ENCODE measurements at places on chromosomes 6 and 20.

DNA sequence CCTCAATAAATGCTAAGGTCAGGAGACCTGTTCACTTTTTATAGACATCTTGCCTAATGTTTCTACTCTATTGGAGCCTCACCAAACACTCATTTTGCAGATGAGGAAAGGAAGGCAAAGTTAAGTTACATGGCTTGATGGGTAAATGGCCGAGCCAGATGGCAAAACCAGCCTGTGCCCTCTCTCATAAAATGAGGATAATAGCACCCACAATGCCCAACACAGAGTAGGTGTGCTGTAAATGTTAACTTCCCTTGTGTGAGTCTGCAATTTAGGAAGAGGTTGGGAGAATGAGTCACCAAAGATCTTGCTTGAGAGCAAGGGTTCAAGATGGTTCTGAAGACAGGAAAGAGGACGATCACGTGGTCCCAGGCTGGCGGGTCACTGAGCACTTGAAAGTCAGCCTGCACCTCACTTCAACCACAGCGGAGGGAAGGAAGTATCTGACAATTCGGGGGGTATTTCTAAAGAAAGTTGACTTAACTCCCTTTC is 3.3 kb downstream of the KCNK5 start:
- DNase-seq, result no peak

DNA sequence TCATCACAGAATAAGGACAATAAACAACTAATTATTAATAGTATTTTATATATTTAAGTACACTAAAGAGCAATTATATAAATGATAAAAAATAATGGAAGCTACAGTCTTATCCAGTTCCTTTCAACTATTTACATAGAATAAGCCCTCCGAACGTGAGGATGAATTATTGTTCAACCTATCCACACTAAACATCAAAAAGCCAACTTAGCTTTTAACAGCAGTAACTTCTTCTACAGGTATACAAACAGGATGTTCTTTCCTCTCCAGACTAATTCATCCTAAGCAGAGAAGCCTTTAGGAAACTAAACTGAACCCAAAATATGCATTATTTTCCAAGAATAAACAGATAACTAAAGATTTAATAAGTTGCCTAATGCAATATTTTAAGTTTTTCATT is 2.3 kb downstream of the FKBP5 start:
- no peak for DNase-seq

DNA sequence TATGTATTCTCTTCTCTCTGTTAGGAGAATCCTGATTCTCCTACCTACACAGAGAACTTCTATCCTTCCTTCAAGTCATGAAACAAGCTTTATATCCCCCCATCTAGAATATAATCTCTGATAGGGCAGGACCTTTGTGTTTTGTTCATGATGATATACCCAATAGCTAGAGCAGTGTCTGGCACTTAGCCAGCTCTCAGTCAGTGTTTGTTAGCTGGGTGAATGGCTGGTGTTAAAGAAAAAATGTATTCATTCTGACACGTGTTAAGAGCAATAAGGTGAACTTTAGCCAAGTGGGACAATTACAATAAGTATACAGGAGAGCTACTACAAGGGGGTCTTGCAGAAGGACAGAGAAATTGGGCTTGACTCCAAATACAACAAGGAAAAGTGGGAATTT is 34.3 kb upstream of the TNFRSF21 start:
- DNase-seq, result no peak

DNA sequence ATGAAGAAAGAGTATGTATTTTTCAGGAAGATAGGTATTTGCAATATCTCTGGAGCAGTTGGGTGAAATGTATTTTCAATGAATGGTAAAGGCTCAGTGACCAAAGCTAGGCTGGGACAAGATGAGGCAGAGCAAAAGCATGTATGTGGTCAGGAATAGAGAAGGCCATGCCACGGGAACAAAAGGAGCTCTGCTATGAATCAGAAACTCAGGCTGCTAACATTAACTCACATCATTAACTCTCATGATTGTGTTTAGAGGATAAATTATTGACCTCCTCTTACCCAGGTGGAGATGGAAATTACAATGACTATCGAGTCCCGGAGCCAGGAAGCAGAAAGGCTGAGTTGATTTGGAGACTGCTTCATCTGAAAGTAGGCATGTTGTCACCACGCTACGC is 220.2 kb downstream of the FUT9 start:
- no peak for DNase-seq

DNA sequence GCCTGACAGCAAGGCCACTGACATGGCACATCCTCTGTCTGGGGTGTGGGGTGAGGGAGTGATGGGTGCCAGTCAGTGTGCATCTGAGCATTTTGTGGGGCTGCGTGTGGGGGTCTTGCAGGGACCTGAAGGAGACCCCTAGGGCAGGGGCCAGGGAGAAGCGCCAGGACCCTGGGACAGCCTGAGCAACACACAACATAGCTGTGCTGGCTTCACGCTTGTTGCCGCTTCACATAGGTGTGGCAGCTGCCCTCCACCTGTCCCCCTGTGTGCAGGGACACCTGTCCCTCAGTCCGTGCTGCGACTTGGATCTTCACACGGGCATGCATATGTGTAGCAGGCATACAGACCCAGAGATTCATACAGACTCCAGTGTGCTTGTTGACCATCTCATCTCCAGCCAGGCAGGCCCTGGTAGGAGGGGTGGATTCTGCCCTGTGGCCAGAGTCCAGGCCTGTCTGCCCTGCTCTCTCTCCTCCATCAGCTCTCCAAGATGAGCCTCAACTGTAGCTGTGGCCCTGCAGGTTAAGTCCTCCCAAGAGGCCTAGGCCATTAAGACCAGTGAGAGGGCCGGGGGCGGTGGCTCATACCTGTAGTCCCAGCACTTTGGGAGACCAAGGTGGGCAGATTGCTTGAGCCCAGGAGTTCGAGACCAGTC is 3.2 kb upstream of the NPBWR2 start:
- no peak for DNase-seq
